ENCODE measurements at places on chromosomes 5 and 9. TPM values are rescaled to one million over a fixed set of nuclear protein-coding genes. Genes with fewer than 3 reads are reported as not detected.

Gene CYLC2
- not detected for total RNA-seq

Gene SQSTM1
- 2,161 TPM for total RNA-seq

Gene SPINK7
- not detected for total RNA-seq

Gene SLC6A19
- not detected for total RNA-seq

Gene C8G
- total RNA-seq = 1.9 TPM

Measured in A549 treated with CpdA at 1 μM for 4 hours (cell line).